Activated CD4-positive, alpha-beta T cell treated with anti-CD3 and anti-CD28 coated beads for 36 hours (primary cell): ENCODE measurements at places on chromosomes 5 and 9.

- peak; percentile 2 for DNase-seq
These were observed 23.8 kb upstream of the COL5A1 start for GRCh38 chr9:134617836-134618162.

DNA sequence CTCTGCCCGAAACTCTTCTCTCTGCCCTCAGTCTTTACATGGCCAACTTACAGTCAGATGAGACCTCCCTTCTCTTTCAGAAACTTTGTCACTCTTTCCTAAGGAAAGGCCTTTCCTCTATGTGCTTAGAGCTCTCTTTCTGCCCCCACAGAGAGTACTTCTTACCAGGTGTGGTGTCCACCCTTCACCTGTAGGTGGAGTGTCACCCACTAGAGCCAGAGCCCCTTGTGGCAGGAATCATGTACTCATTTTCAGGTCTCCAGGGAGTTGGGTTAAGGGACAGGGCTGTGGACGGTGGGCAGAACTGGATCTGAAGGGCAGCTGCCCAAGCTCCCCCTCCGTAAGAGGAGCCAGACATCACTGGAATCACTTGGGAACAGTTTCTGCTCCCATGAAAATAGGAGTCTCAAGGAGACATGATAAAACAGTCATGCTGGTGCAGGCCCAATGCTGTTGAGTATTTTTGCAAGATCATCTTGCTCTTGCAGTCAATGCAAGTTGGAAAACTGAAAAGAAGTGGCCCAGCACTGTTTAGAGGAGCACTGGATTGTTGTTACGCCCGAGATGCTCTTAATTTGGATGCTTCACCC lies 436.7 kb downstream of the ZSWIM6 start:
- DNase-seq = peak; percentile 22

GRCh38 chr5:89901983-89902382 lies 507.6 kb downstream of the CETN3 start:
- no peak for DNase-seq

GRCh38 chr5:113276001-113276400 lies 158.8 kb downstream of the TSSK1B start:
- DNase-seq = no peak

DNA sequence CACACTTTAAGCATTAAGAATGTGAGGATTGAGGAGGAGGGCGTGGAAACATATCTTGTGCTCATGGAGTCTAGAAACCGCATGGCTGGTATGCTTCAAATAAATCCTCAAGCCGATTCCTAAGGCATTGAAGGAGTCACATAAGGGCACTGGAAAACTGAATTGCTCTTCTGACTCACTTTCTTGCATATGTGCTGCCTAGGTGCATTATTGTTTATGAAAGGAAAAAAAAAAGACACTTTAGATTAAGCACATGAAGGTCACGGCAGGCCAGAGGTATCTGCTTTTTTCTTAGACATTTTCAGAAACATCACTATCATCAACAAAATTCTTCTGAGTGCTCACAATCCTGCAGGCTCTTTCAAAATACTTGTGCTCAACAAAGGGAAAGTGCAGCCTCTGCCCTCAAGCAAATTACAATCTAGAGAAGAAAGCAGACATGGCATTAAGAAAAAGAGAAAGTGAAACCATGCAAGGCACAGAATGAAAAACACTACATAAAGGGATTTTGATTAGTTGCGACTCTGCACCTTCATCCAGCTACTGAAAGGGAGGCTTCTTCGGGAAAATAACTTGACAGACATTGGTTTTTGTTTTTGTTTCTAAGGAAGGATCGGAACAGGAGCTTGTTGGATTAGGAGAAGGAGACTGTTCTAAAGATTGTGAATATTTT lies 2117.6 kb downstream of the MAT2B start:
- DNase-seq = no peak

DNA sequence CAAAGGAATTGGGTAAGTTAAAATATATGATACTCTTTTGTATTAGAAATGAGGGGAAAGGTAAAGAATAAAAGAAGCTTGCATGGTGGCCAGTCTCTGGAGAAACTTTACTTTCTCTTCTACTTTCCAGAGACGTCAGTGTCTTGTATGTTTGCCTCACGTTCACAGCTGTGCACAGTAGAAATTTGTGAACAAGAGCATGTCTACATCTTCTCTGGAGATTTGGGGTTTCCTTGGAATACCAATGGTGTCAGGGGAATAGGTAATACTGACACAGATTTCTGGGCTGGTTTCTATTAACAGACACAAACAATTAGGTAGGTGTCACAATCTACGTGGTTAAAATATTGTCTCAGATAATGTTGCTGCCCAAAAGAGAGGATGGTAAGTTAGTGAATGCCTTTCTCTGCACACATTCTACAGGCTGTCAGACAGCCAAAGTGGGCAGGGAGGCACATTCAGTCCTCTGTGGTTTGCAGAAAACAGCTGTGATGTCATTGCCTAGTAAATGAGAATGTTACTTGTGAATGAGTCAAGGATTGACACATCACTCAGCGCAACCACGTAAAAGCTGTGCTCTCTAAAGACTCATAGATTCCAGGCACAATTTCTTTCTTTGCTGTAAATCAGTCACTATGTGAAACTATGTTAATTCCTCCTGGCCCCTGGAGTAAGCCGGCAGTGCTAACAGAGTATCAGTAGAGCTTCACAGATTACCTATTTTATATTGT lies 397.1 kb downstream of the MAN2A1 start:
- peak; percentile 81 for DNase-seq

DNA sequence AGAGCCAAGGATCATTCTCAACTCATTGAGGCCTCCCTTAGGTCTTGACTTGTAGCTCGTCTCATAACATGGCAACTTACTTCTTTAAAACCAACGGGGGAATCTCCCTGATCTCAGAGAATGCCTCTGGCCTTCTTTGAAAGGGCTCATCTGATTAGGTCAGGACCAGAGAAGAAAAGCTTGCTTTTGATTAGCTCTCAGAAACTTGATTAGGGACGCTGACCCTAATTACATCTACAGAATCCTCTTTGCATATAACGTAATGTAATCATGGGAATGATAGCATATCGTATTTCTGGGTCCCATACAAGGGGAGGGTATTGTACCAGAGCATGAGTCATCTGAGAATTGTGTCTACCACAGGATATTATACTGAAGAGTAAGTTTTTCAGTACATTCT lies 125.1 kb upstream of the SH3GL2 start:
- DNase-seq = no peak
